GM23338 (cell line): ENCODE measurements at places on chromosomes 6 and 20. TPM values are rescaled to one million over a fixed set of nuclear protein-coding genes. Genes with fewer than 3 reads are reported as not detected.
A peak's percentile ranks its signal among the peaks of the same experiment; 100 is the strongest.

The TBC1D32 gene
- total RNA-seq: 10.4 and 16.1 TPM in 2 replicates

The NKX2-2 gene
- total RNA-seq: not detected in 2 replicates

The ERVFRD-1 gene
- total RNA-seq: not detected in 2 replicates

The IMPG1 gene
- total RNA-seq: not detected in 2 replicates

DNA sequence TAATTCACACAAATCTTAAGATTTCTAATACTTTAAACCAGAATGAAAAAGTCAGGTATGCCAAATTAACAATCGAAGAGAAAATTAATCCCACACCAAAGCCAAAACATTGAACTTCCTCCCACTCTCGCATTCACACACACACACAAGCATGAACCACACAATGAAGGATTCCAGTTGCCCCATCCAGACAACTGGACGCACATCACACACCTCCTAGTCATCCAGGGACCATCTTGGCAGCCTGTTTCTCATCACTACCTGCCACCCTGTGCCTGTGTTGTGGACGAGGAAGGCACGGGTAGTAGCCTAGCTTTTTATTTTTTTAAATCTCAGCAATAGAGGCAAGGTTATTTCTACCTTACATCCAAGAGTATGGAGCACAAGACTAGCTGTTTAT lies 15.2 kb downstream of the B4GALT5 start:
- H3K36me3 ChIP-seq: no peaks in the 10 kb centered on the region
- no peaks in the 10 kb centered on the region for H3K27me3 ChIP-seq
- H3K4me1 ChIP-seq: peaks cover 70% of the 10 kb centered on the region
- H3K27ac ChIP-seq: no peak overlapping the region; the same call in 1 of the 2 replicates

DNA sequence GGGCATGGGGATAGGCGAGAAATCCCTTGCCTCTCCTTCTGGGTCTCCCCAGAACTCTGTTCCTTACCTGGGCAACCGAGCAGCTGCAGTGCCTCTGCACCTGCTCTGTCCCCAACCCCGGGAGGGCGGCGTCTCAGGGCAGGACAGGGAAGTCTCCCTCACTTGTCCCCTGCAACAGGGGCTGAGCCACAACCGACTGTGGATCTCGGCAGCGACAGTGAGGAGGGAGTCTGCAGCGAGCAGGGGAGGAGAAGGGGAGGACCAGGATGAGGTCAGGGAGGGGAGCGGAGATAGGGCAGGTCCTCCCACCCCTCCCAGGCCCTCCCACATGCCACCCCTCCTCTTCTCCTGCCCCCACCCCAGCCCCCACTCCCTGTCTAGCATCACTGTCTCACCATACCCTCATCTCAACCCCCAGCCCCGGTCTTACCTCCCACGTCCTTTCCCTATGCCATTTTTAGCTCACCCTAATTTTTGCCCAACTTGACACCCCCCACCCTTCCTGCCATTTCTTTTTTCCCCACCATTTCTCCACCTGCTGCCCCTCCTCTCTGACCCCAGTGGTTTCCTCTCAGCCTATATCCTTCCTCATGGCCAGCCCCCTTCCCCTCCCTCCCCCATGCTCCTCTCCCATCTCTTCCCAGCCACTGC lies at the start of gene TNXB:
TSS of gene TNXB (minus strand) at position 225 of the 651 bp plus-strand sequence. CDS start 11,140 bp downstream, outside the sequence.
- no peak within 1 kb of the TSS for H3K27ac ChIP-seq
- peaks cover 13% of the 10 kb centered on the region; the same call in 1 of the 2 replicates for H3K4me1 ChIP-seq
- DNase-seq: no peak
- peak within 1 kb of the TSS; percentile 41; the same call in 1 of the 2 replicates for H3K4me3 ChIP-seq
- H3K36me3 ChIP-seq: no peaks in the 10 kb centered on the region

DNA sequence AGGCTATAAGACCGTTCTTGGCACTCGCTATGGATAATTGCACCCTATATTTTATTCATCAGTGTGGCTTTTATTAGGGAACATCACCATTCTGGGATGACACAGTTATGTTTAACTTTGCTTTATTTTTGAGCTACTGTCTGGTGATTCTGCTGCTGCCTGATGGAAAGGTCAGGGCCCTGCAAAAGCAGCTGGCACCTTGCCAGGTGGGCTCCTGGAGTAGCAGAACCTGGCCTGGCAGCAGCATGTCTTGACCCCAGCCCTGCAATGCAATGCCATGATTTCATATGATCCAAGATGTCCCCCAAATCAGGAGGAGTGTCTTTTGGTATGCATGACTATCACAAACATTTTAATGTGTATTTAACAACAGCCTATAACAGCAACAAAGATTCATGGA lies 228.4 kb upstream of the RSPO3 start:
- no peak for DNase-seq
- no peak overlapping the region for H3K27ac ChIP-seq
- H3K27me3 ChIP-seq: no peaks in the 10 kb centered on the region
- H3K4me3 ChIP-seq: no peak overlapping the region

DNA sequence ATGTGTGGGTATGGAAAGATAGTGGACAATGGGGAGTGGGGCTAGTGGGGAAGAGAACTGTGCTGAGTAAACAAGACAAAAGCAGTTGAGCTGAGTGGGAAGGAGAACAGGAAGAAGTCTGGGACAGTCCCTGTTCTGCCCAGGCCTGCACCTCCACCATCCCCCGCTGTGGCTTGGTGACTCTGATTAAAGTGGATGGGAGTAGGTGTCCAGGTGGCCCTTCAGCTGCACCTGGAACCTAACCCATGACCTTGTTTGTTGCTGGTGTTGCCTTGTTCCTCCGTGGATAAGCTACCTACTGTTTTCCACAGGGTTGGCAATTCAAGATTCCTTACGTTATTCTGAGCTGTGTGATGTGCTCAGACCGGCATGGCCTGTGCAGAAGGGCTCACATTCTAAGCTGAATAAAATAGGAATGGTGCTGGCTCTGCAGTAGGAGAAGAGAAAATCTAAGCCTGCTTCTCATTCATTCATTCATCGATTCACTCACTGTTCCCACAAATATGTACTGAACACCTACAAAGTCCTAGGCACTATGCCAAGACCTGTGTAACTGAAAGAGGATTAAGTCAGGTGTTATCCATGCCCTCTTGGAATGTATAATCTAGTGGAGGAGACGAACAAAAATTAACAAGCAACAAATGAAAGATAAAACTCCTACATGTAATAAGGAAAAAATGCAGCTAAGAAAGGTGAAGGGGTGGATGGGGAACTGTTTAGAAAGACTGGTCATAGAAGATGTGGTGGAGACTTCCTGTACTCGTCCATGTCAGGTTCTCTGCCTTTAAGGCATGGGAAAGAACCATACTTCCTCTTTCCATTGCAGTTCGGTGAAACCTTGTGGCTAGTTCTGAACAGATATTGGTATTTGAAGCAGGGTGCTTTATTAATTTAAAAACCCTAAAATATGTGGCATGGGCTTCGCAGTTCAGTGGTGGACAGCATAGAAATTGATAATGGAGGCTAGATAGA lies 10.1 kb upstream of the CALHM6 start:
- no peak overlapping the region for H3K4me3 ChIP-seq
- H3K27me3 ChIP-seq: no peaks in the 10 kb centered on the region
- H3K27ac ChIP-seq: no peak overlapping the region

- peaks cover 5% of the 10 kb centered on the region; the same call in 1 of the 2 replicates for H3K4me1 ChIP-seq
- H3K27me3 ChIP-seq: no peaks in the 10 kb centered on the region
- no peak overlapping the region for H3K4me3 ChIP-seq
- no peak for DNase-seq
- H3K27ac ChIP-seq: no peak overlapping the region
These were observed 41.5 kb downstream of the FHL5 start for GRCh38 chr6:96604420-96604819.

GRCh38 chr20:29349836-29350235 lies 1907.6 kb upstream of the DEFB115 start:
- DNase-seq: no peak
- H3K27ac ChIP-seq: no peak overlapping the region
- H3K4me1 ChIP-seq: no peaks in the 10 kb centered on the region
- no peak overlapping the region for H3K4me3 ChIP-seq
- no peaks in the 10 kb centered on the region for H3K27me3 ChIP-seq
- no peaks in the 10 kb centered on the region for H3K36me3 ChIP-seq

DNA sequence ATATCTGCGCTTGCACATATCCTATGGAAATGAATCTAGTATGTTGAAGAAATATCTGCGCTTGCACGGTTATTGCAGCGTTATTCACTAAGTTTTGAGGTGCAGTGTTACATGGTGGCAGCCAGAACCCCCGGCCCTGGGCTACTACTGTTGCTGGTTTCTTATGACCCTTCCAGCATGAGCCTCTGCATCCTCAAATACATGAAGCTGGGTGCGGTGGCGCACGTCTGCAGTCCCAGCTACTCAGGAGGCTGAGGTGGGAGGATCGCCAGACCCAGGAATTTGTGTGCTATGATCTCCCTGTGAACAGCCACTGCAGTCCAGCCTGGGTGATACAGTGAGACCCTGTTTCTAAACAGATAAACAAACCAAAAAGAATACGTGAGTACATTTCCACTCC lies 9.3 kb upstream of the CEBPB start:
- H3K4me3 ChIP-seq: no peak overlapping the region
- H3K4me1 ChIP-seq: no peaks in the 10 kb centered on the region; the same call in 1 of the 2 replicates
- H3K36me3 ChIP-seq: no peaks in the 10 kb centered on the region
- no peak for DNase-seq
- no peaks in the 10 kb centered on the region for H3K27me3 ChIP-seq
- no peak overlapping the region for H3K27ac ChIP-seq

GRCh38 chr6:95856876-95857364 lies 158.9 kb upstream of the FUT9 start:
- no peak overlapping the region for H3K4me3 ChIP-seq
- DNase-seq: no peak
- no peaks in the 10 kb centered on the region for H3K36me3 ChIP-seq

- DNase-seq: no peak
- H3K36me3 ChIP-seq: no peaks in the 10 kb centered on the region
- H3K4me1 ChIP-seq: peaks cover 26% of the 10 kb centered on the region
These were observed 326.6 kb downstream of the ZFAND3 start for GRCh38 chr6:38146021-38146733.

DNA sequence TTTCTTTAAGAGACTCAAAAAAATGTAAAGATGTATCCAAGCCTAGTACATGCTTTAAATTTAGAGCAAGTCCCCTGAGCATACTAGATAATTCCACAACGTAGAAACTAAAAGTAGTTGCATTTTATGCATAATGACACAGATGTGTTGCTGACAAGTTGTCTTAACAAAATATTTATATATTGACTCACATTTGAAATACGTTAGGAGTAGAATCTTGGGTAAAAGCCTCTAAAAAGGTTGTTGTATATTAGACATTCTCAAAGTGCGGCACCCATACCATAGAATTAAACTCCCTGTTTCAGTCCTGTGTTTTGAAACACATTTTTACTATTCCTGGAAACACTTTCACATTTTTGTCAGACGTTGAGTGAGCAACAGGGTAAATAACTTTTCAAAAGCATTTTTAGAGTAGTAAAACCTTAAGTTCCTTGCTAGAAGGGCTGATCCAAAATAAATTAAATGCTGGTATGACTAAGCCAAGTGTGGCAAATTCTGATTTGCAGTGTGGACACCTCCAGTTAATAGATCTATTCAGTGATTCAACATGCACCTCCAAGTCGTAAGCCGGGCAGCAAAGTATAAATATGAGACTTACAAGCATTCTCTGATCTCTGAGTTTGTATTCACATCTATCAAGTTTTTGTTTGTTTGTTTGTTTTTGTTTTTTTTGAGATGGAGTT lies 97.5 kb downstream of the GMDS start:
- no peaks in the 10 kb centered on the region for H3K4me1 ChIP-seq
- DNase-seq: no peak
- no peak overlapping the region for H3K27ac ChIP-seq
- no peak overlapping the region for H3K4me3 ChIP-seq

- H3K36me3 ChIP-seq: peaks cover 6% of the 10 kb centered on the region; the same call in 1 of the 2 replicates
- no peaks in the 10 kb centered on the region for H3K27me3 ChIP-seq
- no peaks in the 10 kb centered on the region for H3K4me1 ChIP-seq
- H3K4me3 ChIP-seq: no peak overlapping the region
- no peak overlapping the region for H3K27ac ChIP-seq
These were observed 702.7 kb downstream of the EYS start for GRCh38 chr6:65004283-65004682.

DNA sequence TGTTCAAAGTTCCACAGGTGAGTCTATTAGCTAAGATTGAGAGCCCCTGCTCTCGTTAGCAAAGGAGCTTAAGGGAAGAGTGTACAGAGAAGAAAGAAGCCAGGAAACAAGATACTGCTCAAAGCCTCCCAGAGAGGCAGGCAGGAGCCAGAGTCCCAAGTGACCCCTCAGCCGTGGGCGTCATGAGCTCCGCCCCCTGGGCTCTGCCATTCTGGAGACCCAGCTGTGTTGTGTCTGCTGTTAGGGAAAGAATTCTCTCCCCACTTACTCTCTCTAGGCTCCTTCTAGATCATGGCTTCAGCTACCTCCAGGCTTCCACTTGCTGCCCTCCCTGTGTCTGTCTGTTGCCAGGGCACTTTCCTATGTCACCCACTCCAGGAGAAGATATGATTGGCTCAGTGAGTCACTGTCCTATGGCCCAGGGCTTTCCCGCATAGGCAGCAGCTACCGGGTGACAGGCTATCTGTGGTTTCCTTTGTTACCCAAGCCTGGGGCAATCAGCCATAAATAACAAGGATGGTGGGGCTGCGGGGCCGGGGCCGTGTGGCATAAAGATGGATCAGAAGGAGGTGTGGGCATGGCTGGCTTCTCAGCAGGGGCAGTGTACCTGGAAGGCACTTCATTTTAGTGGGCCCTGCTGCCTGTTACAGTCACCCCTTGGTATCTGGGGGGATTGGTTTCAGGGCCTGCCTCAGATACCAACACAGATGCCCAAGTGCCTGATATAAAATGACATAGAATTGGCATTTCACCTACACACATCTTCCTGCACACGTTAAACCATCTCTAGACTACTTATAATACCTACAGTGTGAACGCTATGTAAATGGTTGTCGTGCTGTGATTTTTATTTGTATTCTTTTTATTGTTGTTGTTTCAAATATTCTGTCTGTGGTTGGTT lies 118.9 kb downstream of the ARMC2 start:
- peaks cover 17% of the 10 kb centered on the region for H3K4me1 ChIP-seq
- H3K27ac ChIP-seq: no peak overlapping the region
- no peaks in the 10 kb centered on the region for H3K36me3 ChIP-seq
- H3K27me3 ChIP-seq: no peaks in the 10 kb centered on the region

DNA sequence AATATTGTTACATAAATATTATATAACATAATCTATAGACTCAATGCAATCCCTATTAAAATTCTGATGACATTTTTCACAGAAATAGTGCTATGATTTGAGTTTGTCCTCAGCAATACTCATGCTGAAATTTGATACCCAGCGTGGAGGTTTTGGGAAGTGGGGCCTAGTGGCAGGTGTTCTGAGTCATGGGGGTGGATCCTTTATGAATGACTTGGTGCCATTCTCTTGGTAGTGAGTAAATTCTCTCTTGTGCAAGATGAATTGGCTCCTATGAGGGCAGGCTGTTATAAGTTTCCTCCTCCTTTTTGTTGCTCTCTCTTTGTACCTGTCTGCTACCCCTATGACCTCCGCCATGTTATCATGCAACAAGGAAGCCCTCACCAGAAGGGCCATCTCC lies 65.8 kb downstream of the SHPRH start:
- H3K27ac ChIP-seq: no peak overlapping the region
- DNase-seq: no peak
- no peaks in the 10 kb centered on the region for H3K4me1 ChIP-seq
- H3K27me3 ChIP-seq: no peaks in the 10 kb centered on the region
- H3K36me3 ChIP-seq: peaks cover 14% of the 10 kb centered on the region; the same call in 1 of the 2 replicates
